Hematopoietic multipotent progenitor cell treated with erythropoietin and hydrocortisone succinate and interleukin-3 and kit ligand, for 15 days (in vitro differentiated cells): ENCODE measurements at places on chromosomes 7 and 10.
A peak's percentile ranks its signal among the peaks of the same experiment; 100 is the strongest.

GRCh38 chr10:7707102-7707501 is 4.0 kb downstream of the ITIH2 start:
- no peak for DNase-seq

DNA sequence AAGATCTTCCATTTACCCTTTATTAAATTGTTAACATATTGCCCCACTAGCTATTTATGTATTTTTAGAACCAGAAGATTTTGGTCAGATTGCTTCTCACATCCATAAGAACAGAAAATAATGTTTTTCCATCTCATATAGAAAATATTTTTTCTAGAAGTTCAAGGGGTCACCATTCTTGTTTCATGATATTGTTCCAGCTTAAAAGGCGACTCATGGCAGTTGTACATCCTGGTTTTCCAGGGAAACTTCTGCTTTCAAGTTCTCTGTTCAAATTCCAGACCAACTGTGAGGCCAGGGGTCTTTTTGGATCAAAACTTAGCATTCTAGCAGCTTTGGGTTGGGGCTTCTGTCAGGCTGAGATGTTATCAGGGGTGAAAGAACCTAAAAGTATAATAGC is 84.4 kb downstream of the LRRC4 start:
- no peak for DNase-seq

- DNase-seq = no peak
Measured at GRCh38 chr7:144527051-144527471, 123.6 kb upstream of the NOBOX start.

GRCh38 chr10:124904796-124905195 is 37.1 kb upstream of the ZRANB1 start:
- no peak for DNase-seq

DNA sequence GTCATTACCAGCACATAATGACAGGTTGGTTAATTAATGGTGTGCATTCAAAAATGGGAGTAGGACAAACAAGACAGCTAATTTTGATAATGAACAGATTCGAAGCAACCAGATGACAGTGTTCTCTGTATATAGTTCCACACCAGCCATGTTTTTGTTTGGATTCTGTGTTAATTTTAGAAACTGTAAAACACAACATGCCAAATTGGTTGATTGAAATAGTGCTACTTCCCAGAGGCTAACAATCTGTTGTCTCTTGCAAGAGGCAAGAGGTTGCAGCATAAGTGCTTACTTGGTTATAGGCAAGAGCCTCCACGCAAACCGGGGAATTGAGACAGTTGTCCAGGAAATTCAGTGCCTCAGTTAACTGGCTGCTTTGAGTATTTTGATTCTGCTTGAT is 170.2 kb upstream of the HABP2 start:
- DNase-seq = no peak

DNA sequence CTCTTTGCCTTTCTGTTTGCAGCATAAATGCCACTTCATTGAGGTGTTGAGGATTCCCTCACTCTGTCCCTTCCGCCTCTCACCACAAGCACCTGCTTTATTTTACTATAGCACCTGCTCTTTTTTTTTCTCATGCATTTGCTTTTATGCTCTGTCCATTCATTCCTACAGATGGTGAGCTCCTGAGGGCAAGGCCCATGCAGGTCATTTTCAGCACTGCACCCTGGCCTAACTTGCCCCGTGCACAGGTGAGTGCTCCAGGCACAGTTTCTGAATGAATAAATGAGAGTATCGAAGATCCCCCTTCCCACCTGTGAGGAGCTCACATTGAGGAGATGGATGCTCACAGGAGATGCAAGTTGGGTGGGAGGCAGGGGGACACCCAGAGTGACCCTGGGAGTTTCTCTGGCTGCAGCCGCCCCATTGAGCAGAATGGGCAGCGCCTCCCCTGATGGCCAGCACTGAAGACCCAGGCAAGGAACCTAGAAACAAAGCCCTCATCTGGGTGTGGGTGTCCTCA is 1.2 kb upstream of the AKR1E2 start:
- no peak for DNase-seq

GRCh38 chr7:28005075-28005846 is 175.3 kb downstream of the JAZF1 start:
- DNase-seq = no peak

DNA sequence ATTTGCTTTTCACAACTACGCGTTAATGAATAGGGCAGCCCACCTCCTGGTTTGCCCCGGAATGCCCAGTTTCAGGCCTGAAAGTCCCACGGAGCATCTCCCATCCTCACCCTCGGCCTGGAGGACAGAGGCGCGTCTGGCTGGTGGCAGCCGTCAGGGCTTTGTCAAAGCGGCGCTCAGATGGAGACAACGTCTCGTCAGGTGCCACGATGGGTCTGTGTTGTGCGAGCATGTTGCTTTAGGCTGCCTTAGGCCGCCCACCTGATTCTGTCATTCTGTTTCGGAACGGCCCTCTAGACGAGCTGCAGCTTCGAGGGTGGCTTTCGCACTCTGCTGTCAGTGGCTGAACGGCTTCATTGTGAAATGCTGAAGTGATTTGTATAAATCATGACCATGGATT is 39.4 kb upstream of the CFAP46 start:
- DNase-seq = no peak

DNA sequence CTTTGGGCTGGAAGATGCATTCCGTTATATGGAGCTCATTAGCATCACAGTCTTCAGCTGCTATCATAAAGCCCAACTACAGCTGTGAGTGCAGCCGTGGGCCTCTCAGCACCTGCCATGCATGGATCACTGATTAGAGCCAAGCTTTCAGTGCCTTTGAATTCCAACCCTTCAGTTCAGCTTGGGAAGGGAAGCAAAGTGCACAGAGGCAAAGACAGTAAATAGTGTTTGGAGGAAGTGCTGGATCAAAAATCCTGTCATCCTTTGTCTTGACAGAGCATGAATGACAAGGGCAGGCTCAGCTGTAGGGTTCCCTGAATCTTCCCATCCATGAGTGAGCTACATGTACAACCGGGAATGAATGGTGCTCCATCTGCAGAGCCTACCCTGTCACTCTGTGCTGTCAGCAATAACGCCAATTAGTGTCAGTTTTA is 153.7 kb downstream of the DNAJB9 start:
- no peak for DNase-seq

GRCh38 chr7:45328403-45328981 is 170.9 kb downstream of the RAMP3 start:
- no peak for DNase-seq

GRCh38 chr7:70704831-70705346 is 427.1 kb upstream of the GALNT17 start:
- no peak for DNase-seq

DNA sequence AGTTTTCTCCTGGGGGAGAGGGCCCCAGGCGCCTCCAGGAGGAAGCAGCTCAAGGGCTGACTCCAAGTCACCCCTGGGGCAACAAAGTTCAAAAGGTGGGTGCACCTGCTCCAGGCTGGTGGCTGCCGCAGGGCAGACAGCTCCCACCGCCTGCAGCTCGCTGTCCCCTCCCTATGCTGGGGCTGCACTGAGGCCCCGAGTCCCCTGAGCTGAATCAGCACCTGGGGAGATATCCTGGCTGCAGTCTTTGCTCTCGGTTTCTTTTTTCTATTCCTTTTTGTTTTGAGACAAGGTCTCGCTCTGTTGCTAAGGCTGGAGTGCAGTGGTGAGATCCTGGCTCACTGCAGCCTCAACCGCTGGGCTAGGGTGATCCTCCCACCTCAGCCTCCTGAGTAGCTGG is 183.4 kb downstream of the DNAJB6 start:
- DNase-seq = no peak

- no peak for DNase-seq
Measured at GRCh38 chr10:61385231-61386001, 67.8 kb downstream of the TMEM26 start.

GRCh38 chr10:129305046-129305445 is 162.0 kb upstream of the MGMT start:
- no peak for DNase-seq

- DNase-seq = no peak
Measured at GRCh38 chr7:13988065-13988464, 1.4 kb downstream of the ETV1 start.

DNA sequence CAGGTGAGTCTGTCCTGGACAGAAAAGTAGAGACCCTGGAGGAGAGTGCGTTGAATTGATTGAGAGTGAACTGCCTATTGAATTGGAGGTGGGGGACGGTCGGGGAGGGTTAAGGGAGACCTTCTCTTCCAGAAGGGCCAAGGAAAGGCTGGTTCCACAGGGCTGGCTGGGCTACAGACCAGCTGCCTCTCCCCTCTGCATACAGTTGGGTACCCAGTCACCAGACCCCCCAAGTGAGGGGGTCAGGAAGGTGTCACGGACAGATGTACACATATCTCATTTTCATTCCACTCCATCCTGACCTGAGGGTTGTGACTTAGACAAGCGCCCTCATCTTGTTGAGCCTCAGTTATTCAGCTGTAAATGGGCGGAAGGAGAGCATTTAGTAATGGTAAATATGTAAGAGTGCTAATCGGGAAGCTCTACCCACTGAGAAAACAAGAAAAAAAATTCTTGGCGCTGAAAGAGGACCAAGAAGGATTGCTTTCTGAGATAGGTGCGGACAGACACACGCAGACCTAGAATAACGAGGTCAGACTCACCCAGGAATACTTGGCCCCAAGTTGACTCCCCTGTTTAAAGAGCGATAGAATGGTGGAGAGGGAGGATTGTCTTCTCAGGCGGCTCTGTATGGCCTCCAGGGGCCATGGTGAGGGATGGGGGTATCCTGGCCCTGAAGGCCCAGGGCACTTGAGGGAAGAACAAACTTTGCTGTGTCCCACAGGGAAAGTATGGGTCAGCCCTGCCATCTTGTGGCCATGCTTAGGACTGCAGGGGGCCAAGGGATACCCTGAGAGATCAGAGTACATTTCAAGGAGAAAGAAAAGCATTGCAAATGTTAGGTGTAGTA is 7.2 kb upstream of the MBL2 start:
- DNase-seq = peak; percentile 23

DNA sequence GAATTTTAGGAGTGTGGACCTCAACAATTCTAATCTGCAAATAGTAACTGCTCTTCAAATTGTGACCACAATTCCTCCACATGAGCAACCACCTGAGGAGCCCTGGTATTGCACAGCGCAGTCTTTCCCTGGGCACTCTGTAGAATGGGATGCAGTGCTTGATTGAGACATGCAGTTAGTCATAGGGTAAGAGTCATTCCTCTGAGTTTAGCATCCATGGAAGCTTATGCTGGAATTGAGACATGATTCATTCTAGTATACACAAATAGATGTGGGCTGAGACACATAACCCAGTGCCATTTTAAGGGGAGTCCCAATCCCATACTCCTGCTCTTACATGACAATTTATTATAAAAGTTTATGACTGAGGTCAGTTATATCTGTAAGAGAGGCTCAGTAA is 582.3 kb upstream of the CNTNAP2 start:
- no peak for DNase-seq

GRCh38 chr10:62583876-62584615 is 209.9 kb downstream of the ZNF365 start:
- DNase-seq = no peak

GRCh38 chr10:88489107-88489506 is 94.0 kb downstream of the RNLS start:
- no peak for DNase-seq

DNA sequence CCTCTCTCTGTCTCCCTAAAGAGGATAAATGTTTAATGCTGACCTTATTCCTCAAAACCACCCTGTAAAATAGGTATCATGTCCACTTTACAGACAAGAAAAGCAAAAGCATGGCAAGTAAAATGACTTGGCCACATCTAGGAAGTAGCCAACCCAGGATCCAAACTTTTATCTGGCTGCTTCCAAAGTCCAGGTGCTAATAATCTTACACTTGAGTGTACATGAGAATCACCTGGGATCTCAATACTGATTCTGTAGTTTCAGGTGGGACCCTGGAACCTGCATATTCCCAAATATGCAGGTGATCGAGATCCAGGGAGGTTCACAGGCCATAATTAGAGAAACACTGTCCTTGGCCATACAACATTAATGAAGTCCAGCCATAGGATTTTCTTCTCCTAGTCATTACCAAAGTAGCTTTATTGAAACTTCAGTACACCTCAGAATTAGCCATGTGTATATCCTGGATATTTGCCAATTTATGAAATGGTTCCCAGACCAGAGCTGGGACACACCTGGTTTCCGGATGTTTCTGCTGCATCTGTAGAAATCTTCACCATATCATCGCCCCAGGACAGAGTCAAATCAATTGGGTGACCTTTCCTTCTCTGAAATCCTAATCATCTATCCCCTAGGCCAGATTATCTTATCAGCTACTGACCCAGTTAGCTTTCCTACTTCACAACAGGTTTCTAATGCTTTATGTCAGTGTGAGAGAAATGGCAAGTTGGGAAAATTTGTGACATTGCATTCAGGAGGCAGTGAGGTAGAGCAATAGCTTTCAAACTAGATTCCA is 119.1 kb upstream of the KMT2E start:
- DNase-seq = no peak

GRCh38 chr10:47076949-47077361 is 165.7 kb downstream of the PTPN20 start:
- no peak for DNase-seq

DNA sequence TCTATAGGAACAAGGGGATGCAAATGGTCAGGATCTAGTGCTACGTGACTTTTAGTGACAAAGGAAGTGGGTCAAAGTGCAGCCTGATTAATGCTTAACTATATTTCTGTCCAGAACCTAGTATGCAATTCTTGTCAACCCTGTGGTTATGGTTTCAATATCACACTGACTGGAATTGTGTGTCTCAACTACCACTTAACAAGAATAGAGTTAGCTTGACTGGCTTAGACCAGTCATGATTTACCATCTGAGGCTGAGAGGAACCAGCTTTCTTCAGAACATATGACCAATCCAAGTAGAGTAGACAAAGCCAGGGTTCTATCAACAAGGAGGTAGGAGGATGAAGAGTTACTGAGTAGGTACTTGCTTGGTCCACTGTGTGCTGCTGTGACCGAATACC is 54.4 kb downstream of the MYPN start:
- DNase-seq = no peak

GRCh38 chr7:8261711-8262695 is at the start of gene ICA1:
Gene ICA1, minus strand, starts transcription at chr7:8262167. Its CDS starts 26,241 bp downstream, at chr7:8235926.
- peak; percentile 37 for DNase-seq

DNA sequence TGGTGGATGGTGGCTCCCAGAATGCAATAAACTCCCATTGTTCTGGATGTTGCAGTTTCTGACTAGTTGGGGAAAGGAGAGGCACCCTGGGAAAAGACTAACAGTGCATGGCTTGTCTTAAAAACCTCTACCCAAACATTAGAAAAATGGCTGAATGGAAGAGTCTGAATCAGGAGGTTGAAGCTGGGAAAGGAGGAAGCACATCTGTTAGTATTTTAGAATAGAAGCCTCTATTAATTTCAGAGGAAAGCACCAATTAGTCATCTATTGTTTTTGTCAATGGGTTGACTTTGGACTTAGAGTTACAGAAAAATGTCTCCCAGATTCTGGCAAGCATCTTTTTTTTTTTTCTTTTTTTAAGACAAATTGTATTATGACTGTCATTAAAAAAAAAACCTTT is 56.1 kb upstream of the ELMO1 start:
- no peak for DNase-seq

DNA sequence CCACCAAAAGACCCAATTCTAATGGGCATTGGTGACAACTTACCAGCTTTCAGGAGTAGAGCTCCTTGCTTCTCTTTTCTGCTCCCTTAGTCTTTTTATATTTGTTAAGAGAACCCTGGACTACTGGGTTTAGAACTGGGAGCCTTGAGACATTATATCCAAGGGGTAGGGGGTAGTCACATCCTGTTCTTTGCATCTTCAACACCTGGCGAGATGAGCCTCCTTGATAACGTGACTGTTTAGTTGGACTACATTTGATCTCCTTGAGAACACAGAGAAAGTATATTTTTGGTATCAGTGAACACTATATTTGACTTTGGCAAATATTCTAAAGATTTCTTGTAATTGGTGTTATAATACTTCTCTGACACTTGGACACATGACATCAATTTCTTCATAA is 9.0 kb upstream of the SMNDC1 start:
- DNase-seq = no peak
